ENCODE measurements at places on chromosomes 2 and 18.
A peak's percentile ranks its signal among the peaks of the same experiment; 100 is the strongest.

- DNase-seq, result peak; percentile 56
These were observed 113.9 kb downstream of the PTPN4 start for GRCh38 chr2:119873350-119874315.

GRCh38 chr2:212311807-212312404, 226.7 kb downstream of the ERBB4 start:
- no peak for DNase-seq

DNA sequence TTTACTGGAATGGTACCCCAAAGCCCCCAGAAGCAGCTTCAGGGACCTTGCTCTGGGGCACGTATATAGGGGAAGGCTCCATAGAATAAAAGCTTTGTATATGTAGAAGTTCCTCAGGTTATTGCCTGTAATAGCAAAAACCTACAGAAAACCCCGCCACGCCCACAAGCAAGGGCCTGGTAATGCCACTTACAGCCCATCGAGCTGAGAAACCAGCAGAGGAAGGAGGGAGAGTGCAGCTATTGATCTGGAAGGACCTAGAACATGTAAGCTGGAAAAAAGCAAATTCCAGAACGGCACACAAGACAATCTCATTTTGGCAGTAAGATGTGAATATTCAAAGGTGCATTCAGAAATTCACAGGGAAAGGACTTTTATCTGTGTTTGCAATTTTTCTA, 15.8 kb downstream of the HS1BP3 start:
- no peak for DNase-seq

DNA sequence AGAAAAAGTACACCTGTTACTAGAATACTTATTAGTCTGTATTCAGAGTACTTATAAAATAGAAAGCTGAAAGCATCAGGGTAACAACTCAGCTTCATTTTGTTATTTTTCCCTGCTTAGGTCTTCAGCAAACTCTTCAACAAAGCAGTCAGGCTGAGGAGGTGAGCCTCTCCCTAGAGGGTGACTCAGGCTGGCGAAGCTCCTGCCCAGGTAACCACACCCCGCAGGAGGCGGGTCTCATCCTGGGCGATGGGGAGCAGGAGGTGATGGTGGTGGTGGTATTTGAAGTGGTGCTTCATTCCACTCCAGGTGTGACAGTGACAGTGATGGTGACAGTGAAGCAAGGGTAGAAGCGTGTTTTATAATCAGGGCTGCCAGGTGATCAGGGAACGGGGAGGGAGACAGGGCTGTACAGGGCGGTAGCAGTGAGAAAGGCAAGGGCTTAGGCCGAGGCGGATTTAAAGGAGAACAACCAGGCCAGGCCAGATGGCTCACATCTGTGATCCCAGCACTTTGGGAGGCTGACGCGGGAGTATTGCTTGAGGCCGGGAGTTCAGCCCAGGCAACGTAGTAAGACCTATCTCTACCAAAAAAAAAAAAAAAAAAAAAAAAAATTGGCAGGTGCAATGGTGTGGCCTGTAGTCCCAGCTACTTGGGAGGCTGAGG, 127.1 kb downstream of the SOCS6 start:
- no peak for DNase-seq

GRCh38 chr2:105813045-105813315, 68.3 kb downstream of the NCK2 start:
- no peak for DNase-seq

GRCh38 chr2:133968446-133968845, 285.4 kb upstream of the MGAT5 start:
- DNase-seq, result no peak

GRCh38 chr18:60804415-60804814, 431.8 kb upstream of the MC4R start:
- no peak for DNase-seq

GRCh38 chr2:105391058-105391627, 7.7 kb downstream of the FHL2 start:
- peak; percentile 71 for DNase-seq

- peak; percentile 28 for DNase-seq
These were observed 174.9 kb downstream of the SEPTIN10 start for GRCh38 chr2:109438773-109439389.

DNA sequence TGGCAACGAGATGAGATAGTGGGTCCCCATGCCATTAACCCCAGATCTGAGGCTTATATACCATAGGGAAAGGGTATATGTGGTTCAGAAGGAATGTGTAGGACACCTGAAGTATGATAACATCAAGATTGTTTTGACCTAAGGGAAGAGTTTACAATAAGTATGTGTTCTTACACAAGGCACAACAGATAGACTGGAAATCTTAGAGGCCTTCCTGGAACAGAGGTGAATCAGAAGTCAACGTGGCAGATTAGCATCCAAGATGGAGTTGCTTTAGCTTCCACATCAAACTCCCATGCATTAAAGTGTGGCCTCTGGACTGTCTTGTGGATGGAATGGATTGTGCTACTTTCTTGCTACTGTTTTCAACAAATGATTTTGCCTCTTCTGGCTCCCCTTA, 116.6 kb upstream of the NT5C1B start:
- DNase-seq, result no peak

DNA sequence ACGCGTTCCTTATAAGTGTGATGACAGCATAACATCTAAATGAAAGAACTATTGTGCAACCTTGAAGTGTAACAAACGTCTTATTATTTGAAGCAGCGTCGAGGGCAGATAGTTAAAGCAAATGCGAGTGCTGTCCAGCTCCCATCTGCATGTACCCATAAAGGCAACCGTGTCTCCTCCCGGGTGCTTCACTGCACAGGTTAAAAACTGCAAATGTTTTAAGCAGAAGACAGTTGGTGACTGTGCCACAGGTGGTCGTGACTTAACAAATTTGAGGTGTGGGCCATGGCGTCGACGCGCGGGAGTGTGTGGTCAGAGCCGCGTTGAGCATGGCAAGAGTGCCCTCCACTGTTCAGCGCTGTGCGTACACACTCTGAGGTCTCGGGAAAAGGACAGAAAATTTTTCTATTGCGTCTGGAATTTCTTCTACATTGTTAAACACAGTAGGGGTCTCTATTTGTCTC, 6.4 kb downstream of the SALL3 start:
- peak; percentile 7 for DNase-seq

DNA sequence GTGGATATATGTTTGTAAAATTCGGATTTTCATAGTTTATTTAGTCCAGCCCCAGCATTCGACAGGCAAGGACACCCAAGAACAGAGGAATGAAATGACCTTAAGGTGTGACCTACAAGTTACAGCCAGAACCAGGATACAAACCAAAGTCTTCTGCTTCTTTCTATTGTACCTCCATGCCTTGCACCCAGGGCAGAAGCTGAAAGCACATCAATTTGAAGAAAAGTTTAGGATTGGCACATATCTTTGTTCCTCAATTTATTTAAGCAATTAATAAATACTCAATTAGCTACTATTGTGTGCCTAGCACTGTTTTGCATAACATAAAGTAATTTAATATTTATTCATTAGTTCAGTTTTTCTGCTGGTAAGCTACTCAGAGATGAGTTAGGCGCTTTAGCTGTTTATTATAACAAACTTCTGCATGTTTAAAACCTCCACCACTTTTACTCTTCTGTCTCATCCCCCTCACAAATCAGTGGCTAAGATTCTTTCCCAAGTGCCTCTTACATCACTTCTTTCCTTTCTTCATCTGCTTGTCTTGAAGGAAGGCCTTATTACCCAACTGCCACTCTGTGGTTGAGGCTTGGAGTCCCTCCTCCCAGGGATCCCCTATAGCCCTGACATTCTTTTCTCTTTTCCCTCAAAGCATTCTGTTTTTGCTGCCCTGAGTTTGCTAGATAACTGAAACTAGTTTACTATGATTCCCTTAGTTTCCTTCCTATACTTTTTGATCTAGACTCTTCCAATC, 37.1 kb upstream of the DARS1 start:
- DNase-seq, result no peak

DNA sequence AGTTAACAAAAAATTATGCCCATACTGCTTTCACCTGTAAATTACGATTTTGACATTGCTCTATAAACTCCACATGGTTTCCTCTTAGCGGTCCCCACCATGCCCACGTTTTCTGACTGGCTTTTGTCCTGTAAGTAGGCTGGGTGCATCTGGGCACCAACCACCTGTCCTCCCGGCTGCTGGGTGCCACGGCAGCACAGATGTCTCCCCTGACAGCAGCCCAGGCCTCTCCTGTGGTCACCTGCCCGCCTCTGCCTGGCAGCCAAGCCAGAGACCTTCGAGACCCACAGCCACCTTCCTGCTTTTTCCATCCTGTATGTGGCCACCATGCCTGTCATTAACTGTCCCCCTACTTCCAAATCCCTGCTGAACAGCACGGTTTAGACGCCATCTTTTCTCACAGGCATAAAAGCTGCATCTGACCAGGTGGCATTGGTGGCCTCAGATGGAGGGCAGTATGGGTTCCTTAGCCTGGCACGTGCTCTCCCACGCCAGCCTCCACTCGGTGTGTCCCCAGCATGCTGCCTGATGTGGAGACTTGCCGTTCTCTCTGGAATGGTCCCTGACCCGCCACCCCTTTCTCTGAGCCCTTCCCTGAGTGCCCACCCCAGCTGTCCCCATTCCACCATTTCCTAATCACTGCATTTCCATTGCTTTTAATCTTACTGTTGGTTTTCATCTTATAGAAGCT, 18.9 kb downstream of the SNORC start:
- no peak for DNase-seq

DNA sequence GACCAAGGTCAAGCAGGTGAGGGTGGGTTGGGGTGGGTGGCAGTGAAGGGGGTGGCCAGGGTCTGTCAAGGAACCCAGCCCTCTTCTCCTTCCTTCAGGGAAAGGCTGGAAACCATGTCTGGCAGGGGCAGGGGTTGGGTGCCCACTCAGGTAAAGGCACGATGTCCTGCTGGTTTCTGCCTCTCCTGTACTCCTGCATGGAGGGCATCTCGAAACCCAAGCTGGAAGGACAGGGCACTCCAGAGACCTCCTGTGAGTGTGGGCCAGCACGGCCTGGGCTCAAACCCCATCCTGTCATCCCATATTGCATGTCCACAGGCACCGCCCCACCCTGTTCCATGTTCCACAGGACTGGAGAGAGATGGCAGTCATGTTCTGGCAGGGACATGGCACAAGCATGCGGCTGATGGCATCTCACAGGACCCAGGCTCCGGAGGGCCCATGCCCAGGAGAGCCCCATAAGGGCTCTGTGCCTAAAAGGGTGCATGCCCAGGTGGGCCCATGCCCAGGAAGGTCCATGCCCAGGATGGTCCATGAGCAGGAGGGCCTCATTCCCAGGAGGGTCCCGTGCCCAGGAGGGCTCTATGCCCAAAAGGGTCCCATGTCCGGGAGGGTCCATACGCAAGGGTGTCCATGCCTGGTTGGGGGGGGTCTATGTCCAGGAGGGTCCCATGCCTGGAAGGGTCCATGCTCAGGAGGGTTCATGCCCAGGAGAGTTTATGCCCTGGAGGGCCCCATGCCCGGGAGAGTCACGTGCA, 6.4 kb downstream of the GPR35 start:
- DNase-seq, result no peak

DNA sequence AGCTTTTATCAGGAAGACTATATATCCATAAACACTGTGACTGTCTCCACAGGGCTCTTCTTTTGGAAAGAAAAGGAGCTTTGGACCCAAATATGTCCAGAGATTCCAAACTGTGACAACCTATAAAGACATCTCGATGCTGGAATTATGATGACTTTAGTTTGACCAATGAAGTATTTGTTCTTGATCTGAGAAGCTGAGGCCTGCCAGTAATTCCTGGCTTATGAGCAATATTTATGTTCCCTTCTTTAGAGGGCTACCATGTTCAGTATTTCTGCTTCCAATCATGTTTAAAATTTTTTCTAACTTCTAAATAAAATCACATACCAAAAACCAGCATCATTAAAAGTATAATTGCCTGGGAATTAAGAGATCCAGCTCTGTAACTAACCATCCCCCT, 41.1 kb downstream of the FEZ2 start:
- DNase-seq, result peak; percentile 93

GRCh38 chr2:19358242-19359020, at the start of gene OSR1:
TSS of gene OSR1 (minus strand) at chr2:19358623. CDS start at chr2:19353805, 4,818 bp downstream.
- peak; percentile 84 for DNase-seq

DNA sequence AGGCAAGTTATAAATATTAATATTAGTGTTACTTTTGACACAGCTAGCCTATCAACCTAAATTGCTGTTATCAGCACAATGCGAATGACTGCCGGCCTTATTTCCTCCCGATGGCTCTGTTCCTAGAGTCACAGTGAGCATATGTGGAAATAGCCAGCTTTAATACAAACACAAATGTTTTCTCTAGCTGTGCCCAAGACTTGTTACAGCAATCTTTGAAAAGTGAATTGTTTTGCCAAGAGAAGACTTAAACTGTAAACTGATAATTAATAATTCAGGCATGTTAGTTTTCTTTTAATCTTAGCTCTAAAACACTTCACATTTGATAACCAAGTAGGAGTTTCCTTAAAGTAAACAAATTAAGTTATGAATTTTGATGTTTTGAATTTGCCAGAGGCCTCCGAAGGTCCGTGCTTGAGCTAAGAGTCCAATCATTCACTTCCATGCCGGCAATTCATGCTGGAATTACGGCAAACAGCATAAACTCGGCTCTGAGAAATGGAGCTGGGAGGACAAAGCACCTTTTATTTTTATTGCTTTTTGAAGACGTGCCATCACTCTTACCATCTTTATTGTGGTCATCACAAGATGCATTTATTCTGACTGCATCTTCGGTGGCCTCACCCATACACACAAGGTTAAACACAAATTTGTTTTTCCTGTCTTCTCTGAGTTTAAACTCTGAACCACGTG, 184.5 kb upstream of the CWC22 start:
- no peak for DNase-seq

DNA sequence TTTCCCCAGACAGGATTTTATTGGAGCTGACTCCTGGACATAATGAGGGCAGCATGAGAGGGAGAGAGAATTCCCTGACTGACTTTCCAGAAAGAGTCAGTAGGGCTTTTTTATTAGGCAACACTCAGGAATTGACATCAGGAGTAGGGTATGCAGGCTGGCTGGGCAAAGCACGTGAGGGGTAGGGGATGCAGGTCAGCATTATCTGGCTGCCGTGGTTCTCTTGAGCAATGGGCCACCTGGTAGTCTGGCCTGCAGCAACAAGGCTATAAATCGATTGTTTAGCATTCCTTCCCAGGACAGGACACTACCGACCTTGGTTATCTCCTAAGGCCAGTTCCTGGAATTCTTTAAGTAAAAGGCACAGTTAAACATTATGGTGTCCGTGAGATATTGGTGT, 160.8 kb upstream of the AGAP1 start:
- DNase-seq, result no peak

- no peak for DNase-seq
These were observed 29.7 kb upstream of the GPC1 start for GRCh38 chr2:240405684-240406313.

DNA sequence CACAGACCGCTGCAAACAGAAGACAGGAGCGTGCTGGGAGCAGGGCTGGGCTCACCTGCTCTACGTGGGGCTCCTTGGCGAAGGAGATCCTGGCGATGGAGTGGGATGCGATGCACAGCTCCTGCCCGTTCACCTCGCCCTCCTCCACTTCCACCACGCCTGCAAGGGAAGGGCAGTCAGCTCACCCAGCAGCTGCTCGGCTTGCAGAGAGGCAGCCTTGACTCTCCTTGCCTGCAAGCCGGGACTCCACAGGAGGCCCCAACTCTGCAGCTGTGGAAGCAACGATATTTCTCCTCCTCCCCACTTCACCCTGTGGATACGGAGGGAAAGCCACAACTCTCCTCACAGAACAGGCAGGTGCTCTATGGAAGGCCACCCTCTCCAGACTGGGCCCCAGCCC, 35.1 kb downstream of the THAP4 start:
- no peak for DNase-seq

- DNase-seq, result peak; percentile 83
These were observed 22.0 kb downstream of the FHL2 start for GRCh38 chr2:105376789-105377240.

GRCh38 chr18:48866028-48866733, 84.6 kb downstream of the SMAD7 start:
- peak; percentile 63 for DNase-seq
